ENCODE measurements at places on chromosomes 1 and 21.

- peaks cover 12% of the 10 kb centered on the region for H3K4me1 ChIP-seq
- DNase-seq: peak; percentile 63
- H3K36me3 ChIP-seq: no peaks in the 10 kb centered on the region
- H3K4me3 ChIP-seq: peak overlapping the region; percentile 74
- no peaks in the 10 kb centered on the region for H3K27me3 ChIP-seq
Measured at GRCh38 chr1:228646717-228647522, 88.4 kb upstream of the RHOU start.

DNA sequence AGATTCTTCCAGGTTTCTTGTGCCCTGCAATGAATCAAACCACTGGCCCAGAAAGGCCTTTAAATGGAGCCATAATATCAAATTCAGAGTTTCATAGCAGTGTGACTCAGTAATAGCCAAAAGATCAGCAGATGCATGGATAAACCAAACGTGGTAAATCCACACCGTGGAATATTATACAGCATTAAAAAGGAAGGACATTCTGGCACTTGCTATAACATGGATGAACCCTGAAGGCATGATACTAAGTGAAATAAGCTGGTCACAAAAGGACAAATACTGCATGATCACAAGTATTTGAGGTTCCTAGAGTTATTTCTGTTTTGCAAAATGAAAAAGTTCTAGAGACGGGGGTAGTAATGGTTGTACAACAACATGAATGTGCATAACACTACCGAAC, 140.1 kb downstream of the TOMM20 start:
- no peaks in the 10 kb centered on the region for H3K27me3 ChIP-seq
- peaks cover 31% of the 10 kb centered on the region for H3K4me1 ChIP-seq
- no peak for DNase-seq
- no peak overlapping the region for H3K4me3 ChIP-seq

GRCh38 chr1:49389699-49390098, 613.0 kb upstream of the BEND5 start:
- no peak overlapping the region for H3K27ac ChIP-seq
- DNase-seq: no peak
- no peak overlapping the region for H3K4me3 ChIP-seq
- H3K27me3 ChIP-seq: no peaks in the 10 kb centered on the region

DNA sequence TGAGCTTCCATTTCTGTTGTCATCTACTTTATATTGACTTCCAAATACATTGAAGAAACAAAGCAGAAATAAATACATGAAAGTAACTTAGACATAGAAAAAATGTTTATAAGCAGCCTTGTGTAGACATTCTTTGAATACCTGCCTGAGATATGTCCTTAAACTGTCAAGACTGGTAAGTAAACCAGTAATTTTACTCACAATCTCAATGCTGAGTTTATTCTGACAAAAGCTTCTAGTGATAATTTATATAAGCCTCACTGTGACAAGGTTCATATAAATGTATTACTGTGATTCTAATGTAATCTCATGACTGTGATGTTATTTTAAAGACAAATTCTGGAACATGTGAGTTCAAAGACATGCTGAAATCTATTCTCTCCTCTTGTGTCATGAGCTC, 516.7 kb upstream of the B3GALT2 start:
- no peaks in the 10 kb centered on the region for H3K27me3 ChIP-seq
- H3K27ac ChIP-seq: no peak overlapping the region
- DNase-seq: no peak

DNA sequence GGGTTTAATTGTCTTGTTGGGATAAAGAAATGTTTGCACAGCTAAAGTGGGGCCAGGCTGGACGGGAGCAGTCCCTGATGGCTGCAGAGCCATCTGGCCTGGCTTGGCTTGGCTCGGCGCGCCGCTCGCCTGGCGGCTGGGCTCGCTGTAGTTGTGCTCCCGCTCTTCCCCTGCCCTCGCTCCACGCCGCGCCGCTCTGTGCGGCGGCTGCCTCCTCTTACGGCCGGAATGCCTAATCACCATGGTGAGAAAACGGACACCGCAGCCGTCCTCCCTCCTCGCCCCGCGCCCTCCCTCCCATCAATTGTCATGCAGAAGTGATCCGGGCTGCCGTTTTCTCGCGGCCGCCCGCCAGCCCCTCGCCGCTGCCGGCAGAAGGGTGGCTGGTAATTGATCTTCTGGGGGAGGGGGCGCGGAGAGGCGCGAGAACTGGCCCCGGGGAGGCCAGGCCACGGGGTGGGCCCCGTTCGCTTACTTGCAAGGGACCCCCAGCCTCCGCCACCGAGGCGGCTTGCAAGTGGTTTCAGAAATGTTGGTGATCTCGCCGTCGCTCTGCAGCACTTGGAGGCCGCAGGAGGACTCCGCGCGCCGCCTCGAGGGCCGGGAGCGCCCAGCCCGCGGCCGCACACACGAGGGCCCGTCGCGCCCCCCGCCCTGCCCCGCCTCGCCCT, 12.4 kb downstream of the RNF220 start:
- DNase-seq: no peak
- H3K36me3 ChIP-seq: no peaks in the 10 kb centered on the region
- no peaks in the 10 kb centered on the region for H3K4me1 ChIP-seq
- no peak overlapping the region for H3K27ac ChIP-seq
- H3K27me3 ChIP-seq: 0 out of 2 replicates have a peak, but pooled peaks cover 4% of the 10 kb centered on the region

- peaks cover 20% of the 10 kb centered on the region for H3K4me1 ChIP-seq
- no peak overlapping the region for H3K4me3 ChIP-seq
- no peaks in the 10 kb centered on the region for H3K36me3 ChIP-seq
- H3K27me3 ChIP-seq: no peaks in the 10 kb centered on the region
Measured at GRCh38 chr1:41754540-41754939, 164.2 kb downstream of the HIVEP3 start.

DNA sequence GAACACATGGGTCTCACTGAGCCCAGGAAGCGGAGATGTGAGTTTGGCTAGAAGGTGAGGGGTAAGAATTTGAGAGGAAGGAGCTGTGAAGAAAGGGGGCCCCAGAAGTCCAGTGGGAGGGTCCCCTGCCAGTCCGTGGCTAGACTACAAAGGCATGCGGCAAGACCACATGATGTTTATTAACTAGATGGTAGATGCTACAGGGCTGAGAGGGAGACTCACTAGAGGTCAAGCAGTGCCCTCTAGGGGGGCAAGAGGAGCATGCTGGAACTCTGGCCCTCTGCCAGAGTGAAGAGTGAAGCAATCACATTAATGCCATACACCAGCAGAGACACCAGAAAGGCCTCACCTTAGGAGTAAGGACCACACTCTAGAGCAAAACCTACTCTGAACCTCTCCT, 12.2 kb downstream of the KIAA0319L start:
- H3K4me1 ChIP-seq: peaks cover 17% of the 10 kb centered on the region
- no peak overlapping the region for H3K27ac ChIP-seq
- H3K27me3 ChIP-seq: no peaks in the 10 kb centered on the region
- DNase-seq: peak; percentile 37
- no peak overlapping the region for H3K4me3 ChIP-seq
- H3K36me3 ChIP-seq: peaks cover 3% of the 10 kb centered on the region

- no peaks in the 10 kb centered on the region for H3K36me3 ChIP-seq
- H3K4me1 ChIP-seq: no peaks in the 10 kb centered on the region
- H3K4me3 ChIP-seq: no peak overlapping the region
Measured at GRCh38 chr1:46927249-46927835, 13.9 kb downstream of the CYP4A11 start.

DNA sequence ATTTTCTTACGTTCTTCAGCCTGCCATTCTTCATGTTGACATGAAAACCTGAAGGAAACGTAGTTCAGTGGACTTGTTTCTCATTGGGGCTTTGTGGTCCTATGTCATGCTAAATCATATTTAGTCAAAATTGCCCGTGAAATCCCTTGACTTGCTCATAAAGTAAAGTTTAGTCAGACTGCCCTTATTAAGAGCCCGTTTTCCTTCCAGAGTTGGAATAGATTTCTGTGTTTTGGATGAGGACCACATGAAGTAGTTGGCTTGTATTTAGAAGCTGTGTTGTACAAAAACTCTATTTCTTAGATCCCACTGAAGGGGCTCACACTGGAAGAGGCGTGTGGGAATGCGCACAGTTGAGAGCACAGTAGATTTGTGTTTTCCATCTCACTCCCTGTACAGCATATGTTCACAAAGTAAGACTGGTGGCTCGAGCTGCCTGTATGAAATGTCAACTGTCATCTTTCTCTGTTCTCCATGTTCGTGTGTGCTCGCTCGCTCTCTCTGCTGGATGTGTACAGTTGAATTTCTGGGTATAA, 42.4 kb downstream of the CAMTA1 start:
- H3K36me3 ChIP-seq: 0 out of 2 replicates have a peak, but pooled peaks cover 4% of the 10 kb centered on the region
- no peak overlapping the region for H3K4me3 ChIP-seq
- no peaks in the 10 kb centered on the region for H3K4me1 ChIP-seq
- no peak overlapping the region for H3K27ac ChIP-seq
- no peaks in the 10 kb centered on the region for H3K27me3 ChIP-seq

DNA sequence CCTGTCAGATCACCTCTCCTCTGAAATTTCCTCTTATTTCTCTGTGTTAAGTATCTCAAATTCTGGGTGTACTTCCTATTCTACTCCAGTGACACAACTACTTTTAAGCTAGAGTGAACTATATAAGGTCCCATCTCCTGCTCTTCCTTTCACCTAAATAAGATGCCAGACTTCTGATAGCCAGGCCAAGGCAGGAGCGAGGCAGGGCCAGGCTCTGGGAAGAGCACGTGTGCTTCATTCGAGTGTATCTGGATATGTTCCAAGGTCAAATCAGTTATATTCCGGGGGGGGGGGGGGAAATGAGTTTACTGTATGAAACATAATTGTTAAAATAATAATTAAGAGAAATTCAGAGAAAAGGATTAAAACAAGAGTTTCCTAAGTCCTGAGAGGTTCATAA, 60.1 kb downstream of the LRRC71 start:
- DNase-seq: no peak
- no peak overlapping the region for H3K4me3 ChIP-seq
- peaks cover 33% of the 10 kb centered on the region for H3K36me3 ChIP-seq
